ENCODE measurements at places on chromosomes 7 and 10. TPM values are rescaled to one million over a fixed set of nuclear protein-coding genes. Genes with fewer than 3 reads are reported as not detected.

GRCh38 chr10:78529262-78529661, 495.6 kb downstream of the RPS24 start:
- no peak for DNase-seq

- DNase-seq: no peak
These were observed 6.0 kb downstream of the PAX2 start for GRCh38 chr10:100751211-100751933.

DNA sequence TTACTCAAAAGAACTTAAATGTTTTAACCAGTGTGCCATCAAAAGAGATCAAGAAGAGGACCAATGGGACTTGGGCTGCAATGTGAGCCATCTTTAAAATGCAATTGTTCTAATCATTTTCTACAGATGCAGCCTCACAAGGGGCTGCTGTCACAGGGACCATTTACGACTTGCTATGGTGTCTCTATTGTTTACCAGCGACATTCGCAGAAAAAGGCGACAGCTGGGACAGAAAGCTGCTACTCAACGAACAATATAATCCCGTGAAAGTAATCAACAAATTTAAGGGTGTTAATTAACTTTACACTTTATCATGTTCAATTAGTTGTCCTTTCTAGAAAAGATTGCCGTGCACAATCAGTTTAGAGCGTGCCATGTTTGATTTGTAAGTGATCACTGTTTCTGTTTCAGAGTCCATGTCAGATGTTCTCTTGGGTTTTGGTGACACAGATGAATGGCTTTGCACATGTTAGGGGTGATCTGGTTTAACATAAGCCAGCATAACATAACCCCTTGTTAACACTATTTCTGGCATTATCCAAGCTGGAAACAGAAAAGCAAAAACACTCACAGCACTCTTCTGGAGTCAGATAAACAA, 110.8 kb downstream of the HIBADH start:
- no peak for DNase-seq

GRCh38 chr10:73376679-73377078, 18.0 kb upstream of the CFAP70 start:
- DNase-seq: no peak

DNA sequence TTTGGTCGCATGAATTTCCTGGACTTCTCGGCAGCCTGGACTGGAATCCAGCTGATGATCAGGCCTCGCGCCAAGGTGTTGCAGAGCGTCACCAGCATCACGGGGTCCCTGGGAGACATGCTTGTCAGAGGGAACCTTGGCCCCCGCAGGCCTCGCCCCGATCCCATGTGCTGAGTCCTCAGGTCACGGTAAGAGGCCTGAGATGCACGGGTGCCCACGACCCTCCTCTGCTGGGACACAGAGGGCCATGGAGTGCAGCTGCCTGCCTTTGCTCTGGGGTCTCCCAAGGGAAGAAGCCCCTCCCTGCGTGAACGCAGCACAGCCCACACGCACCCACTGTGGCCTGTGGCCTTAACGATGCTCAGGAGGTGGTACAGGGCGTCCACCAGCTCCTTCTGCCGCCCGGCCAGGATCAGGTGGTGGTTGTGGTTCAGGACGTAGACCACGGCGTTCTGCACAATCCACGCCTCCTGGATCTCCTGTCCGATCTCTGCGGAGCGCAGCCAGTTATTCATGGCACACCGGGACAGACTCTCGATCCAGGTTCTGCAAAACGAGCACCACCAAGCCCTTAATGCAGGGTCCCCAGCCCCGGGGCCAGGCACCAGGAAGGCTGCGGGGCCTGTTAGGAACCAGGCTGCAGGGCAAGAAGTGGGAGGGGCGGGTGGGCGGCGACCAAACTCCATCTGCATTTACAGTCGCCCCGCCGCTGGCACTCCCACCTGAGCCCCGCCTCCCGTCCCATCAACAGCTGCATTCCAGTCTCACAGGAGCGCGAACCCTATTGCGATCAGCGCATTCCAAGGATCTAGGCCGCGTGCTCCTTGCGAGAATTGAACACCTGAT, 29.4 kb downstream of the CFAP46 start:
- DNase-seq: no peak

- DNase-seq: no peak
These were observed 549 bp upstream of the DDX50 start for GRCh38 chr10:68900427-68901104.

GRCh38 chr7:142925413-142925812, 8.1 kb downstream of the TRPV5 start:
- DNase-seq: no peak

DNA sequence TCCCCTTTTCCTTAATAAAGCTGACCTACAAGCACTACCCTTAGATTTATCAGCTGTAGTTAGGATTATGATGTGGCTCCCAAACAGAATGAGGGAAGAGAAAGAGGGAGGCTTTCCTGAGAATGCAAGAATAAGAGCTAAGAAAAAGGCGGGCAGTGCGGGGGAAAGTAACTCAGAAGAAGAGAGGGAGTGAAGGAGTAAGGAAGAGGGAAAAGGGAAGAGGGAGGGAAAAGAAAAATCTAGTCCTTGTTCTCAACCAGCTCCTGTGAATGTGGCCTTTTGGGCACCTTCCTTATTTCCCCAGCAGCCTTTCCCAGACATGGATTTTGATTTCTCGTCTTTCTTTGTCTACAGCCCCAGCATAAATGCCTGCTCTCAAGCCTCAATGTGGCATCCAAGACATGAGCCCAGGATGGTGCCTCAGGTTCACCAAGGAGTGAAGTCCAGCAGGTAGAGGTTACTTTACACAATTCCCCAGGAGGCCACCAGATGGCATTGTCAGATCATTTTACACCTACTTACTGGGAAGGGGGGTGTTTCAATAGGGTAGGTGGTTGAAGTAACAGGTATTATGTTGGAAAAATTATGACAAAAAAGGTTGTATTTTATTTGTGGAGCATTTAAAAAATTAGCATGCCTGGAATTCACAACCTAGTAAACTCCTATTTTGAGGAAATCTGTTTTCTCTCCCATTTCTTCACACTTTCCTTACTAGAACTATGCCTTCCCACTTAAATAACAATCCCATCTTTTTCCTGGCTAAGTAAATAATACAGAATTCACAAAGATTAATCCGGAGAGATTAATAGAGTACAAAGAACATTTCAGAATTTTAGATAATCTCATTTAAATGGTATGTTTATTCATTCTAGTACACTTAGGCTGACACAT, 106.5 kb downstream of the HTR7 start:
- DNase-seq: peak; percentile 46

DNA sequence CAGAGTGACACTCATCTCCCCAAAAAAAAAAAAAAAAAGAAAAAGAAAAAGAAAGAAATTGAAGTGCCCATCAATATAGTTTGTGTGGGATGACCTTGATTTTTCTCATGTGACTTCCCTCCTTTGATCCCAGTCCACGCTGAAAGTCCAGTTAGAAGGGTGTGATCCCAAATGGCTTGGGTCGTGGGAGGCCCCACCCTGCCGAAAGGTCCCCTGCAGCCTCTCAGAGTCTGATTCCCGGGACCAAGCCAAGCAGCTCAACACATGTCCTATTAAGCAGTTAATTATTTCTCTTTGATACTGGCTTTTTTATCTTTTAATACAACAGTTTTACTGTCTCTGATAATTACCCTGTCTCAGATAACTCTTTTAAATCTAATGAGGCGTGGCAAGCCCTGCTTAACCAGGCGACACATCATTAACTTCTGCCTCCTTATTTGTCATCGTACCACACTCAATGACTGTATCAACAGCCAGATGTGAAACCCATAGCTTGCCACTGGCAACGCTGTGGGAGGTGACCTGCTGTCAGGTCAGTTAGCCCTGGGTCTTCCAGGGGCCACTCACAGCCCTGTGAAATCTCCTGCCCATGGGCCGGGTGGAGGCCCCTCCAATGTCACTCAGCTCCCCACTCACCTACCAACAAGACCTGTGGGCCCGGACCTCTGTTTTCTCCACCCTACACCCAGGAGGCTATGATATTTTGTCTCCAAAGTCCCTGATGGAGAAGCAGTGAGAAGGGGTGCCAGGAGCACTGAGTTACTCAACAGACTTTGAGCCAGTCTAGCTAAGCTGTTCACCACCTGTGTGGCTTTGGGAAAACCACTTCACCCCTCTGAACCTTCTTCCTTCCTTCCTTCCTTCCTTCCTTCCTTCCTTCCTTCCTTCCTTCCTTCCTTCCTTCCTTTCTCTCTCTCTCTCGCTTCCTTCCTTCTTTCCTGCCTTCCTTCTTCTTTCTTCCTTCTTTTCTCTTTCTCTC, 110.0 kb upstream of the SFMBT2 start:
- no peak for DNase-seq

DNA sequence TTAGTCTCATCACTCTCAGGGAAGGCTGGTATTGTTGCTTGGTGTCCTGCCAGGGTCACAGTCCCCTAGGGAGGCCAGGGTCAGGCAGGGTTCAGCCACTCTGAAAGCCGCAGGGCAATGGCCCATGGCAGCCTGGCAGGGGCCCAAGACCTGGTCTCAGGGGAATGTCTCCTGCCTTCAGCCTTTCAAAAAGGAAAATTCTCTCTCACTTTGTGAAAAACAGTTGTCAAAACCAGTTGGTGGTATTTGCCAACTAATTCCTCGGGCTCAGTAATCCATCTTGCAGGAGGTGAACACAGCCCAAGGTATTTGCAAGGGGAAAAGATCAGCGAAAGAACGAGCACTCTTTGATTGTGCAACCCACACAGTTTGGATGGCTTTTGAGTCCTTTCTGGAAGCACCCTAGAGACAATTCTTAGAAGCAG, 101.5 kb downstream of the JCAD start:
- DNase-seq: peak; percentile 68

The PTPRE gene
- 7.6 TPM for total RNA-seq

Measured in Calu3 (cell line).